ENCODE measurements at places on chromosomes 2 and 18.

- DNase-seq: no peak
These were observed 163.1 kb upstream of the KLHL29 start for GRCh38 chr2:23221901-23222300.

GRCh38 chr2:15675456-15676195, 84.0 kb downstream of the DDX1 start:
- no peak for DNase-seq

DNA sequence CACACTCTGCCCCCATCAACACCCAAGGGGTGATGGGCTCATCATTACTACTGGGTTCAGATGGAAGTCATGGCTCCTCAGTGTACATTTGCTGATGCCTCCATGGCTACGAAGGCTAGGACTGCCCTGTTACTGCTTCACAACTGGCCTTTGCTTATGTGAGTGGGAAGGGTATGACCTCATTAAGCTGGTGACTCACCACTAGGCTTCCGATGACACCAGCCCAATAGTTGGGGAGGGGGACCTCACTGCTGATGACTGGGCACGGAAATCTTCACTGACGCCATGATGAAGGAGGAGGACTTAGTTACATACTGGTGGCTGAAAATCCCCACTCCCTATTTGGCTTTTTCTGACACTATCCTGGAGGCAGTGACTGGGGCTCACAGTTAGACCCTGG, 263.2 kb downstream of the CMPK2 start:
- DNase-seq: no peak

DNA sequence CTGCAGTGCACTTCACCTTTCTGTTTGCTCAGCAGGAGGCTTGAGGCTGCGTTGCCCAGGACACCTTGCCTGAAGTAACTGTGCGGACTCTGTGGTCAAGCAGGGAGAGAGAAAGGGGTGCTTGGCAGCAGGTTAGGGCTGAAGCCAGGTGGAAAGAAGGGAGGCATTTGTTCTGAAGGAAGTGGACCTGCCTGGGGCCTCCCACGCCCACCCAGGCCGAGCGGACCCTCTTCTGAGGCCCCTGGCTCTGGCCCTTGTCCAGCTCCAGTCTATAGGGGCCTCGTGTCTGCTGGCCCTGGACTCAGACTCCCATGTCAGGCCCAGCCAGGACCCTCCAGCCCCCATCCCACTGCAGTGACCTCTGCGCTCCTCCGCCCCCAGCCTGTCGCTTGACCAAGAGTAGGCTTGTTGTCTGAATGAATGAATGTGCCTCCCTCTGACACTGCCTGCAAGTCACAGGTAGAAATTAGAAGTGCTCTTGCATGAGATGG, 2.5 kb downstream of the SNED1 start:
- no peak for DNase-seq

DNA sequence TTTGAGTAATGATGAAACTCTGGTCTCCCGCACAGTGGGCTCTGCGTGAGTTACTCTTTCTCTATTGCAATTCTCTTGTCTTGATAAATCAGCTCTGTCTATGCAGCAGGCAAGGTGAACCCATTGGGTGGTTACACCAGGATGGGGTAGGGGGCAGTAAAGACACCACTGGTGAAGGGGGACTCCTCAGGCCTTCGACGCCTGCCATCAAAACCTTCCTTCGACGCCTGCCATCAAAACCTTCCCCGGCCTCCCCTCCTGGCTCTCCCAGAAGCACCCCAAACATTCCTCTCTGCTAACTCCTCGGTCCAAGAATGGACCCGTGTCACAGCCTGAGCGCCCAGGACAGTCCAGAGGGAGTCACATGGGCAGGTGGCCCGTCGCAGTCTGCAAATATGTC, 4.8 kb upstream of the STARD7 start:
- no peak for DNase-seq

DNA sequence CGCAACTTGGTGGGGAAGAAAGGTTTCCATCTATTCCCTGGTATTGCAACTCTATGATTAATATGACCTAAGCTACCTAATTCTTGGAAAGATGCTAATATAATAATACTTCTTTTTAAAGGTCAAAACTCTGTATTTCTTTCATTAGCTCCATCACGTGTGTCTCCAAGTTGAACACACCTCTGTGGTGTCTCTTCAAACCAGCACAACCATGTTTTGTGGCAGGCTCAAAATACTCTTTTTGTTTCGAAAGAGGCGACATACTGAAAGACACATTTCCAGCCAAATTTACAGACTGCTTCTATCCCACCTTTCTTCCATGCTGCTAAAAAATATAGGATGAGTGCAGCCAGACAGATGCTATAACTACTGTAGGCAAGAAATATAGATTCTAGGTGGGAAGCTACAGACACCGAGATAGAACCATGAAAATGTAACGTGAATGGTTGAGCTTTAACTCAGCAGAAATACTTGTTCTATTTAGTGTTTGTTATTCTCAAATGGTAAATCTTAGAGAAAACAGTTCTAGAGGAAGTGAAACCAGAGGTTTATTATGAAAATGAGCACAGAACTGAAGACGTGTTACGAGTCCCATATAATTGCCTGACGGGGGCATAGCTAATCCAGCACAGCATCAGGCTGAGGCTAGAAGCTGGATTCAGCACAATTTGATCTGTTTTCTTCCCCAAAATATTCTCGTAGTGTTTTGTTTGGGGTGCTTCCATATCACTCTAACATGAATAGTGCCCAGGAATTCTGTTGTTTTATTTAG, 991.5 kb upstream of the FANCL start:
- no peak for DNase-seq

GRCh38 chr2:20196657-20197161, 28.2 kb downstream of the SDC1 start:
- DNase-seq: no peak

GRCh38 chr2:220065581-220065980, 438.2 kb downstream of the SLC4A3 start:
- no peak for DNase-seq

DNA sequence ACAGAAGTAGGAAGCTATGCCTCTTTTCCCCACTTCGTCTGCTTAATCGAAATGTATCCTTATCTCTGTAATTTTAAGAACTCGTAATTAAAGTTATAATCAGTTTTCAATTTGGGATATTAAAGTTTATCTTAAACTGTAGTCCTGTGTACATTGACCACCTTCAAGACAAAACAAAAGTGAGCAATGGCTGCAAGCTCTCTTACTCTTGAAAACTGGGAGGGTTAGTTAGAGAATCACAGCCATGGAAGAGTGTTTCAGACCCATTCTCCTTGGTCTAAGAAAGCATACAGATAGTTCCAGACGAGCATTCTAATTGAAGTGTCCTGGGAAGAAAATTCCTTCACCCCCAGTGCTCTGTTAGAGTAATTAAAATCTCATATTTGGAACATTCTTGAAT, 2.0 kb downstream of the KCMF1 start:
- no peak for DNase-seq

DNA sequence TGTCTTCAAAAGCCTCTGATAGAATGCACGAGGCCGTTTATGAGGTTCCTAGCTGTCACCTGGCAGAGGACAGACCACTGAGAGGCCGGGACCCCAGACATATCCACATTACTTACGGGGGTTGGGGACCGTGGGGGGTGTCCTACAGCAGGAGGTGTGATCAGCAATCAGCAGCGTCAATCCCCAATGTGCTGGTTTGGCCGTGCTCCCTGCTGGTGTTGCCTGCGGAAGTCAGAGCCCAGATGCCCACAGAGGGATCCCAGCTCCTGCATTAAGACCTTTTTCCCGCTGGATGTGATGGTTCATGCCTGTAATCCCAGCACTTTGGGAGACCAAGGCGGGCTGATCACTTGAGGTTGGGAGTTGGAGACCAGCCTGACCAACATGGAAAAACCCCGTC, 20.8 kb upstream of the SP5 start:
- no peak for DNase-seq

- no peak for DNase-seq
These were observed 247.1 kb upstream of the FIGN start for GRCh38 chr2:163982938-163983337.

DNA sequence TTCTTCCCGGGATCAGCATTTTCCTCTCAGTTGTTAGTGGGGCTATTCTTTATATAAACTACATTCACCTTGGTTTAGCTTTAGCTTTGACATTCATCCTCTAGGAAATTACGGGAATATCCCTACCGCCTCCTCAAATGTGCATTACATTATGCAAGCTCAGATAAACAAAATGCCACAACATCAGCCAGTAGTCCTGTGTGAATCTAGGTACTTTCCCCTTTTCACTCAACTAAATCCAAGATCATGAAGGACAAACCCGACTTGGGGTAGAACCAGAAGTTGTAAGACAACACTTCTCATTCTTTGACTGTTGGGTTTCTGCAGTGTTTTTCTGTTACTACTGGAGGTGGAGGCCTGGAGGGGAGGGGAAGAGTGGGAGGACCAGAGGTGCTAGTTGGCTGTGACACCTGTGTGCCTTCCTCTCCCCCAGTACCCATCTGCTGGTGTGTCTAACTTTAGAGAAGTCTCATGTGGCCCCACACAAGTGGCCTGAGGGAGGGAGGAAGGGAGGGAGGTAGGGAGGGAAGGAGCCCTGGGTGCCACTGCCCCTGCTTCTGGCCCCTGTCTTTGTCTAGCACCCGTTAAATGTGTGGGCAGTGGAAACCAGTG, 84.8 kb upstream of the BCL2L11 start:
- DNase-seq: no peak

GRCh38 chr18:12076424-12077140, 17.1 kb upstream of the ANKRD62 start:
- DNase-seq: no peak

DNA sequence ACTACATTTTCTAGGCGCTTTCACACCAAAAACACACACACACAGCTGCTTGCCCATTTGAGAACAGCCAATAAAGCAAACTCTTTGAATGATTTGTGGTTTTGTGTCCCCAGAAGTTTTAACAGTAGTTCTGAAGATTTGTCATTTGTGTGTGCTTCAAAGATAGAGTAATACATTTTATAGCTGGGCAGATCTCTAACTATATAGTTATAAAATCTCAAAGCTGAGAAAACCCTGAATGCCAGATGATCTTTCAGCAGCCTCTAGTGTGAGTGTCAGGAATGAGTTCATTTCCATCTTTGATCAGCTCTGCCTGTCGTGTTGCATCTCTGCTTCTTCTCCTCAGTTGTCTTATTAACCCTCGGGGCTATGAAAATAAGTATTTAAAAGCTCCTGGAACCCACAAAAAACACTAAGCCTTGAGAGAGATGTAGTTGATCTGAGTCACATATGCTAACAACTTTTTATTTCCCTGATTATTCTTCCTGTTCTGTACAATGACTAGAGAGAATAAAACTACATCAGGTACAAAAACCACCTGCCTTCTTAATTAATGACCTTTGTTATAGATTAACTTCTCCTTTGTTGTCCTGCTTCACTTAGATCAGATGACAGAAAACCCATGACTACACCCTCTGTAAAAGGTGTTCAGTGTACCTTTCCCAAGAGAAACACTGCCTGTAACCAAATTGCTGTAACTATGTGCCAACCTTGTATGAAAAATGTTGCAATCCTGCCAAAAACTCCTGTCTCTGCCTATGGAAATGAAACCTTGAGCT, 30.0 kb upstream of the SLC3A1 start:
- no peak for DNase-seq

DNA sequence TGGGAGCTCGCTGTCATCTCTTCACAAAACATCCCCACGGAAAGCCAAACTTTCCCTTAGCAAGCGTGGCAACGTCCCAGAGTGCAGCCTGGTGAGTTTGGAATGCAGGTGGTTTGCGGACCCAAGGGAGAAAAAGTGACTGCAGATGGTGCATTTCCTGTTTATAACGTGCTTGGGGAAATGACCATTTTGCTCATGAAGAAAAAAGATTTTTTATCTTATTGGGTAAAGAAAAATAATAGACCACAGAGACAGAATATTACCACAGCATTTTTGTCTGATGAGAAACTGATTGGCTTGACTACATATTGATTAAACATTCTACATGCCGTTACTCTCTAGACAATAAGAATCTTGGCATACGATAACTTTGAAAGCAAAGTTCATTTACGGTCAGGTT, 136.5 kb downstream of the COPS8 start:
- no peak for DNase-seq

GRCh38 chr2:64649013-64649484, 4.7 kb downstream of the SERTAD2 start:
- DNase-seq: no peak

All from NCI-H1930 (cell line).